ENCODE measurements at places on chromosomes 5 and 9.

DNA sequence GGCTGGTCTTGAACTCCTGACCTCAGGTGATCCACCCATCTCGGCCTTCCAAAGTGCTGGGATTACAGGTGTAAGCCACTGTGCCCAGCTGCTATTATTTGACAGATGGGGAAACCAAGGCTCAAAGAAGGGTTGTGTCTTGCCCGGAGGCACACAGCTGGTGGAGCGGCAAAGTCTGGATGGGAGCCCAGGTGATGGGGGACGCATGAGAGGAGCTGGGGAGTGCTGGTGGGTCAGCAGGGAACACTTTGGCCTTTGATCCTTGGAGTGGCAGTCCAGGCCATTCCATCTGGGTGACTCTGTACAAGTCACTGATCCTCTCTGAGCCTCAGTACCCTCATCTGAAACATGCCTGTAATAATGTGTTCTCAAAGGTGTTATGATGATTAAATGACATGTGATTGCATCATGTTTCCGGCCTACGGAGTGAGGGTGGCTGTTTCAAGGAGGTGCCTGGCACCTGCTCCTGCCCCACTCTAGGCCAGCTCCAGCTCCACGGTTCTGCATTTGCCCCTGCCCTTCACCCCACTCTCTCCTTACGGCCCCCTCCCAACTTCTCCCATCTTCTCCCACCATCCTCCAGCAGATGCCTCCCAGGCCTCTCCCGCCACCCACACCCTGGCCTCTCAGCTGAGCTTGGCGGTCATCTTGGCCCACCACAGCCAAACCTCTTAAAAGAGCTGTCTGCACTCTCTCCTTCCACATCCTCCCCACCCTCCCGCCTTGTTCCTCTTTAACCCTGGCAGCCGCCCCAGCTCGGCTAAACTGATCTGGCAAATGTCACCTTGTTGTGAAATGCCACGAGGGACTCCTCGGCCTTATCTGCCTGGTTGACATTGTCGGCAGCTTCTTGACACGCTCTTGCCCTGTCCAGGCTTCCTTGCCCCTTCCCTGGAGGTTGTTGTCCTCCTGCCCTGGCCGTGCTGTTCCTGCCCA lies 5.5 kb upstream of the DBN1 start:
- DNase-seq = no peak

DNA sequence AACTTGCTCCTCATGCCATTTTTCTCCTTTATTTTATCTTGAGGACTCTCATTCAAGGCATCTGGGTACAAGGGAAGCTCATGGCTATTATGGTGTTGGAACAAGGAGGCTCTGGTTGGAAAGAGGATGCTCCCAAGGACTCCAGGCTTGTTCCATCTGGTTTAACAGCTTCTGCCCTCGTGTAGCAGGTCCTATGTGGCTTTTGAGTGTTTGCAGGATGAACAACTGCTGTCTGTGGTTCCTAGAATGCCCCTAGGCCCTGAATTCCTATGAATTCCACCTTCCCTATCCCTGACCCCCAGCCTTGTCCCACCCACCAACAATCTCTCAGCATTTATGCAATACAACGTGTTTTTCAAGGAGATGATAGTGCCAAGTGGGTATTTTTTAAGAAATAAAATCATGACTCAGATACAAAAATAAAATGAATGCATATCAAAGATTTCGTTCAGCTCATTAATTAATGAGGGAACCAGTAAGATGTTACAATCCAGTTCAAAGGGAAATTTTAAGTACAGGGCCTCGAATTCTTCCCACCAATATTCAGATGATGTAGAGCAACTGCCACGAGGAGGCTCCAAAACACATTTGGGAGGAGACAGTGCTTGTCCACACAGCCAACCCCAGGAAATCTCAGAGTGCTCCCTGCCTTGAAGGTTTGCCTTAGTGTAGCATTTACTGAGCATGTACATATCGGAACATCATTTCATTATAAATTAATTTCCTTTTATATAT lies 182.0 kb downstream of the MUSK start:
- no peak for DNase-seq

DNA sequence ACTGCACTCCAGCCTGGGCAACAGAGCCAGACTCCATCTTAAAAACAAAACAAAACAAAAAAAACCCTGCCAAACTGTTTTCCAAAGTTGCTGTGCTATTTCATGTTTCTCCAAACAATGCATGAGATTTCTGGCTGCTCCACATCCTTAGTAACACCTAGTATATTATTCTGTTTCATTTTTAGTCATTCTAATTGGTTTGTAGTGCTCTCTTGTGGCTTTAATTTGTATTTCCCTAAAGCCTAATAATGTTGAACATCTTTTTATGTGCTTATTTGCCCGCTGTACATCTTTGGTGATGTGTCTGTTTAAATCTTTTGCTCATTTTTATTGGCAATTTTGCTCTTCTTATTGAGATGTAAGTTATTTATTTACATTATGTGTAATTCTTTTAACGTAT lies 18.4 kb upstream of the TTC1 start:
- DNase-seq = no peak

- no peak for DNase-seq
Observed at GRCh38 chr9:81522716-81523551, 166.4 kb downstream of the TLE1 start.

GRCh38 chr5:124963236-124963919 lies 216.9 kb upstream of the ZNF608 start:
- no peak for DNase-seq

DNA sequence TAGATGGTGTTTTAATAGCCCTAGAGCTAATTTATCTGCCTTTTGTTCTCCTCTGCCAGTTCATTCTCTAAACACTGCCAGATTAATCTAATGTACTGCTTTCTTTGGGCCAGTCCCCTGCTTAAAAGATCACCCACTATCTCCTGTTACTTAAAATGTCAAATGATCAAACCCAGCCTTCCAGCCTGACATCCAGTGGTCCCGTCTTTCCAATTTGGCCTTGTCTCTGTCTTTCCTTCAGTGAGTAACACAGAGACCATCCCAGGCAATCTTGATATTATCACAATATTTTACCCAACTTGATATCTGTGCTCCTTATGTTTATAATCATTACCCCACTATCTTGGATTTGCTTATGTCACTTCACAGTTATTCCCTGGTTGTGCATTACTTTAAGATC lies 12.0 kb downstream of the PRR16 start:
- DNase-seq = no peak

GRCh38 chr9:12958279-12958678 lies 183.5 kb downstream of the LURAP1L start:
- no peak for DNase-seq

DNA sequence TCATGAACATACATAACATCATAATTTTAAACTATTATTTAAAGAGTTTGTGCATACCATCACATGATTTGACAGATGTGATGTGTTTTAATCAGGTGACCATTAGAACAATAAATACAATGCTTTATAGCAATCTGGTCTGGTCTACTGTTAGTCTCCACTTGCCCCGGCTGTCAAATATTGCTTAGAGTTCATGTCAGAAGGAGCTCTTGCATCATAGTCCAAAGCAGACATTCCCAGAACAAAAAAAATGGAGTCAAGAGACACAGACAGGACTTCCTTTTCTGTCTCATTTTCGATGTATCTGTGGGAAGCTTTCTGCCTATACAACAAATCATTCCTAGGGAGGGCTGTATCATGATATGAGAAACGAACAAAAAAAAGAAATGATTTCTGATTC lies 979.2 kb upstream of the WWC1 start:
- no peak for DNase-seq

DNA sequence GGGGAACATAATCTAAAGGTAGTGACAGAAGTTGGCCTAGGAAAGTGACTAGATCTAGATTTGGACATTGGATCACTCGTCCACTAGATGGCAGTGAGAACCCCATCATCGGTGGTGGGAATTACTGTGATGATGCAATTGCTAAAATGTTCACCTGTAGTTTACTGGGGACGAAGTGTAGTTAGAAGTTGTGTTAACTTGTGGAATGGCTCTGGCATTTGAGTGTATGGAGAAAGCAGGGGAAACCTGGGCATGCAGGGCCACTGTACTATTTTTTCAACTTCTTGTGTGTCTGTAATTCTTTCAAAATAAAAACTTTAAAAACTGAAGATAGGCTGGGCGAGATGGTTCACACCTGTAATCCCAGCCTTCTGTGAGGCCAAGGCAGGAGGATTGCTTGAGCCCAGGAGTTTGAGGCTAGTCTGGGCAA lies 75.5 kb downstream of the PHAX start:
- peak; percentile 63 for DNase-seq

GRCh38 chr5:10162468-10162867 lies 87.2 kb downstream of the ATPSCKMT start:
- no peak for DNase-seq

GRCh38 chr5:154771383-154771901 lies 16.3 kb downstream of the LARP1 start:
- DNase-seq = no peak

GRCh38 chr5:92641031-92641962 lies 939.7 kb downstream of the NR2F1-AS1 start:
- no peak for DNase-seq

DNA sequence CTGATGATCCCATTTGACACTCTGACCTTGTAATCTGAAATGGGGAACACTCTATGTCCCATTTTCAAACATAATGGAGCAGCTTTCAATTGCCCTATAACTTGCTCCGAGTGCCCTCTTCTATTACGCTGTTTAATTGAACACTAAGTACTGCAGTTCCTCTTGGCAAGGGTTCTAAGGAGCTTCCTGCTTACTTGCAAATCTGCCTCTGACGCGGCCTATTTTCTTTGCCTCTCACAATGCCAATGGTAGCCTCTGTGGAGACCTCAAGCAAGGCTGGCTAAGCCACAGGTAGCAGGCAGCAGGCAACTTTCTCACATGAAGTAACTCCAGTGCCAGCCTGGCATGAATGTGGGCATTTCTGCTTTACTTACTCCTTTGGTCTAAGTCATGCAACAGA lies 443.4 kb upstream of the TRPC7 start:
- DNase-seq = no peak

All from central memory CD4-positive, alpha-beta T cell (primary cell).